ENCODE measurements at places on chromosomes 7 and 10.
A peak's percentile ranks its signal among the peaks of the same experiment; 100 is the strongest.

- DNase-seq, result no peak
These were observed 169.6 kb downstream of the ELFN1 start for GRCh38 chr7:1839701-1840100.

- DNase-seq, result no peak
These were observed 94.1 kb downstream of the PIP4K2A start for GRCh38 chr10:22620140-22620857.

GRCh38 chr7:68964060-68964459 is 634.2 kb upstream of the AUTS2 start:
- no peak for DNase-seq

DNA sequence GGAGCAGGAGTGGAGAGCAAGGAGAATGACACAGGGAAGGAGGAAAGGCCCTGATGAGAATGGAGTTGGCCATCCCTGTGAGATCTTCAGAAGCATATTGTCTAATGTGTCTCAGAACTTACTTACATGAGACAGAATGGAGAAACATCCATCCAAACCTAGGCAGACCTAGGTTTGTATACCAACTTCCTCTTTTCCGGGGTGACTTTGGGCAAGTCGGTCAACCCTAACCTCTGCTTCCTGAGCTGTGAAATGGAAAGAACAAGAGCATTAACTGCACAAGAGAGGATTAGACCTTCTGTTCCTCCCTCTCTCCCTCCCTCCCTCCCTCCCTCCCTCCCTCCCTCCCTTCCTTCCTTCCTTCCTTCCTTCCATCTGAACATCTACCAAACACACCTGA is 4.5 kb downstream of the GHRHR start:
- DNase-seq, result no peak

GRCh38 chr7:106345421-106346166 is 60.8 kb upstream of the NAMPT start:
- DNase-seq, result peak; percentile 67

- DNase-seq, result no peak
These were observed 10.5 kb downstream of the POLR1F start for GRCh38 chr7:19698331-19698730.

- no peak for DNase-seq
These were observed 111.6 kb downstream of the MAD1L1 start for GRCh38 chr7:2120841-2121830.

- DNase-seq, result no peak
These were observed 114.0 kb upstream of the RET start for GRCh38 chr10:42962902-42963231.

GRCh38 chr7:87332321-87332720 is 13.1 kb upstream of the CROT start:
- DNase-seq, result no peak

DNA sequence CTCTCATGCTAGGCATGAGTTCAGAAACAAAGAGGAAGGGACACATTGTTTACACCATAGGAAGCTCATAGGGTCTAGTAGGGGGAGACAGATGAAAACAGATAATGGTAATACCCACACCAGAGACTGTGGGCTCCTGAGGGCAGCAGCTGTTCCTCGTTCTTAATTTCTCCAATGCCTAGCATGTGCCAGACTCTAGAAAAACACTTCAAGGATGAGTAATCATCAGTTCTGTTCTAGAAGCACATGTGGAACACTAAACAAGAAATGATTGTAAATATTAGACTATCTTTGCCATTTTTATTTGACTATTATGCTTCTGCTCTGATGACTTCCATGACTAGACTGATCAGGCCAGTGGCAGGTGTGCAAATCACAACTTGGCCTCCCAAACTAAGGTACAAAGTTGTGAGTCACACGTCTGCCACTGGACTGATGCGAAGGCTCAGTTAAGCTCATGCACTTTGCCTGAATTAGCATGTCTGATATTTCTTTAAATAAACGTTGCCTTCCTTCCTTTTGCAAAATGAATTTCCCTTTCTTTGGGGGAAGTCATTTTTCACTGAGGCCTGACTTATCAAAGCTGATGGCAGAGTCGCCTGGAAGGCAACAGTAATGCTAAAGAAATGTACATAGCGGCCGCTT is 89.2 kb upstream of the FGL2 start:
- no peak for DNase-seq

GRCh38 chr10:126243306-126243705 is 145.0 kb downstream of the ADAM12 start:
- DNase-seq, result no peak

DNA sequence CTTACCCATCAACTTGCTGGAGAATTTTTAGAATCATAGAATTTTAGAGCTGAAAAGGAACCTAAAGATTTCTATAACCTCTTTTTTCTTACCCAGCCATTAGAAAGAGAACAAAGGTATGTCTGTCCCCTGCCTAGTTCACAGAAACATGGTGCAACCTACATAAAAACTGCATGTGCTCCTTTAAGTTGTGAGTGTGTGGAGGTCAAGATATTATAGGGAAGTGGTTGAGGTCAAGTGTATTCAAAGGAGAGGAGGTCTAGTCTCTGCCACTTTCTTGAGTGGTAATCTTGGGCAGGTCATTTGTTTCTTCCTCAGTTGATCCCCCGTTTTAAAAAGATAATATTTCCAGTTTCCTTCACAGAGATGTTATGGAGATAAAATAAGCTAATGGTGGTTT is 6.4 kb downstream of the UBTD1 start:
- no peak for DNase-seq

- DNase-seq, result no peak
These were observed 75.2 kb downstream of the CDH23 start for GRCh38 chr10:71471957-71472365.

- DNase-seq, result no peak
These were observed 67.8 kb upstream of the PPP2R2D start for GRCh38 chr10:131833013-131833412.

GRCh38 chr7:42611961-42612360 is 299.9 kb downstream of the C7orf25 start:
- no peak for DNase-seq

Measured in T-helper 2 cell treated with Interferon-gamma antibody and Interleukin-4, amounts not matched to agents 5 μg/mL and 100 μg/mL, for 36 hours (primary cell).